ENCODE measurements at places on chromosomes 5 and 9.

DNA sequence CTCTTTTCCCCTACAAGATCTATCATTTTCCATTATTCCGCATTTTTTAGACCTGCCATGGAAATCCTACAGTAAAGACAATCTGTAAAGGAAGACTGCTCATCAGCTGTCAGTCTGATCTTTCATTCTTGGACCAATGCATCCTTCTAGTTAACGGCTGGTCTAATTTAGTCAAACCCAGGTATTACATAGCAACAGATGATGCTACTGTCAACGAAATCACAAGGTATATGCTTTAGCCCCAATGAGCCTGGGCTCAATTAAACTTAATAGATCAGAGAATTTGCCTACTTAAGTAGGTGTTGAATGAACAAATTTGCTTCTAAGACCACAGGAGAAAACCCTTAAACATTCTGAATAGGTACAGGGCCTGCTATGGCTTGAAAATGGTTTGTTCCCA is 207.0 kb downstream of the TSSK1B start:
- DNase-seq: no peak

DNA sequence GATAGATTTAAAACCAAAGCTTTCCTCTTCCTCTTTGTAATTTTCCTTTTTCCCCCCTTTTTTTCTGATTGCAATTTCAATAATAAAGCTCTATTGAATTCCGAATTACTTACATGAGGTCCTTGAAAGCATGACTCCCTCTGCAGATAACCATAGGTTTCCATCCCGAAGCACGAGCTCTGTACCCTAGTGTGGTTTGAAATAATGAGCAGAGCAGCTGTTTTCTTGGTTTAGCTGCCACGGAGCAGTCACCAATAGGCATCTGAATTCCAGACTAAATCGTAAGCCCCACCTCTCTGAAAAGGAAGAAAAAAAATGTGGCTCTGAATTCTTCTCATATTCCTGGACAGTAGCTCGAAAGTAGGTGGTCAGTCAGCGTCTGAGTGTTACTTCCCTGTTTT is 18.5 kb upstream of the GNE start:
- DNase-seq: no peak

DNA sequence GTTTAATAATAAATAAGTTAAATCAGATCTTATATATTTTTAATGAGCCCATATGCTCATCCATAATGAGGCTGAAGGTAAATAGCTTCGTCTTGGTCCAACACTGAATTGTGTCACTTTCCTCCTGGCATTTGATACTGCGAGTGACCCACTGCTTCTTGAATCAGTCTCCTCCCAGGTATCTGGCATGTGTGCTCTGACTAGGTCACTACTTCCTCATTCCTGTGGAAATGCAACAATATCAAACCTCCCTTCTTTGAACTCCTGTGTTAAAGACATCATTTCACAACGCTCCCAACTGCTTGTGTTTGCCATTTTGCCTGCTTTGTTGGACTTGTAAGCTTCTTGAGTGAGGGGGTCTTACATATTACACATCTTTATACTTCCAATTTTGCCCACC is 157.7 kb downstream of the SLC24A2 start:
- DNase-seq: no peak

GRCh38 chr9:89444274-89444673 is 53.6 kb downstream of the SEMA4D start:
- no peak for DNase-seq

GRCh38 chr5:72028382-72028781 is 78.9 kb upstream of the MAP1B start:
- no peak for DNase-seq

- DNase-seq: no peak
Measured at GRCh38 chr5:149658299-149658698, 71.8 kb upstream of the PPARGC1B start.

DNA sequence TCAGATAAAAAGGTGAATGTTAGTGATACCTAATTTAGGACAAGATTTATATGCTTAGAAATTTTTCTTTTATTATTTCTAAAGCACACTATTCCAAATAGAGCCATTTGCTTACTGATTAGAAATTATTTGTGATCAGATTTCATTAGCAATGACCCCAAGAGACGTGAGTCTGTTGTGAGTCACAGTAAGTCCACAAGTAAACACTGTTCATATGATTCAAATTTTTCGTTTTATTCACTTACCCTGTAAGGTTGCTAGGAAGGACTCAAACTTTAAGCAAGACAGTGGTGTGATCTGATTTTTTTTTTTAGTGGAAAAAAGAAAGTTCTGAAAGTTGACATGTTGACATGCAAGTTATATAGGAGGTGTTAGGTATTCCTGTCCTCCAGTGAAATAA is 1.2 kb downstream of the CARD6 start:
- DNase-seq: no peak

GRCh38 chr5:5370059-5370774 is 52.3 kb upstream of the ICE1 start:
- no peak for DNase-seq

DNA sequence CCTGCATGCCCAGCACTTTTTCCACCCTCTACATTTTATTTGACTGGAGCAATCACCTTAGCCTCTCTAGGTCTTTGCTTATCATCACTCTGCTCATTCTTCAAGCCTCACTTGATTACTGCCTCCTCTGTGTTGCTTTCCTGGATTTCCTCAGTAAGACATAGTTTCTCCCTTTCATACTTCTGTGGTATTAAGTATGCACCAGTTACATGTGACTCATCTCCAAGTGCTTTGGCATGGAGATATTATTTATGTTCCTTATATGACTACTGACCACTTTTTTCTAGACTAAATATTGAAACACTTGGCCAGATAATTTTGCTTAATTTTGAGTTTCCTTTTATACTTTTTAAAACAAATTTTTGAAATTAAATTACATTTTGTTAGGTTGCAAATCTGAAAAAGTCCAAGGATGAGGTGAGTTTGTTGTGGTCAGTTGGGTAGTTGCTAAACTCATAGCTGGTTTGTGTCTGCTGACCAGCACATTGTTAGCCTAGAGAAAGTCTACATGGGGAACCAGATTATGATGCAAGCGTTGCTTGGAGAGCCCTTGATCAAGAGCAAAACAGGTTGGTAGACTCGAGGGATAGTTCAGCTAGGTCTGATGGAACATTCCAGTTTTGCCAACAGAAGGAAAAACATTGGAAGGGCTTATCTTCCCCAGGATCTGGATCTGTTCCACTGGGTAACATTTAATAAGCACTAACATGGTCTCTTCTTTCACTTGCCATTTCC is 140.2 kb downstream of the TMC1 start:
- DNase-seq: no peak

DNA sequence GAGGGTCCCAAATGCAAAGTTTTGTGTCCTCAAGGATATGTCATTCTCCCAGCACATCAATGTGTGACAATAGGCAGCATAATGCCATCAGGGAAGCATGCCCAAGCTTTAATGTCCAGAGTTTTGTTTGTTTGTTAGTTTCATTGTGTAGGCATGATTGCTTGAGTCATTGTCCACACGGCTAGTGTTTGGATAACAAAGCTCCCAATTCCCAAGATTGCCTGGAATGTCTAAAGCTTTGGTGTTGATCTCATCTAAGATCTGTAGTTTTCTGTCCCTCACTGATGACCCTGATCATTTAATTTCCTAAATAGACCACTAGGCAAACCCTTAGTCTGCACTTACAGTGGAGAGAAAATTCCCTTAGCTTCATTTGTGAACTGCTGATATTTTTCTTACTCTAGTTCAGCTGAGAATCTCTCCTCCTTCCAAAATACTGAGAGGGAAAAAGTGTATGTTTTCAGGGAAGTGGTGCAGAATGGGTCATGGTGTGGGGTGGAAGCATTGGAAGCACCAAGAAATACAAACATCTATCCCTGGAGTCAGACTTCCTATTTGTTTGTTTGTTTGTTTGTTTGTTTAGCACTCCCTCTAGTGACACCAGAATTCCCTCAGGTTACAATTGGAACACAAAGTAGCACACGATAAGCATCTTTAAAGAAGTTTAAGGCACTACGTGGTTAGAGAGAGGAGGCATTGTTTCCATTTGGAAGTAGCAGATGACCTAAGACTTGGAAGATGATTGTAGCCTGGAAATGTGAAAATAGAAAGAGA is 127.1 kb downstream of the PRDM6 start:
- DNase-seq: no peak

DNA sequence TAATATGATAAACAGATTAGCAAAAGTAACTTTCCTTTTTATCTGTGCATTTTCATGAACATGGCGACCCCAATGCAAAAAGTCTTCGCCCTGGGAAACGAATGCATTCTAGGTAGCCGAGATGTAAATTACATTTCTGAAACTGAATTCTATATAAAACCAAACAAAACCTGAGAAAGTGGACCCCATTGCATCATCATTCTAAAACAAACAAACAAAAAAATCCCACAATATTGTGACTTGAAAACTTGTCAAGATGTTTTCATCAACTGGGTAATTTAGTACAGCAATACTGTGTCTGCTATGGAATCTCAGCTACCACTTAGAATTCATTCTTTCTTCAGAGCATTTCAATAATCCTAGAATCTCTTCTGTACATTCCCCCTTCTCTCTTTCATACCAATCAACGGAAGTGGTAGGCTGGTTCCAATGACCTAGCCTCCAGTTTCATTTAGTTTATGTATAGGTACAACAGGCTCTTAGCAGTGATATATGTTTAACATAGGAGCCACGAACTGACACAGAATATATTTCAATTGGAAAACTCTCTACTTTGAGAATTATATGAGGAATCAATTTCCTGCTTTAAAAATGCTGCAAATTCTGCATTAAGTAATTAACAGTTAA is 85.6 kb downstream of the FBXW11 start:
- no peak for DNase-seq

DNA sequence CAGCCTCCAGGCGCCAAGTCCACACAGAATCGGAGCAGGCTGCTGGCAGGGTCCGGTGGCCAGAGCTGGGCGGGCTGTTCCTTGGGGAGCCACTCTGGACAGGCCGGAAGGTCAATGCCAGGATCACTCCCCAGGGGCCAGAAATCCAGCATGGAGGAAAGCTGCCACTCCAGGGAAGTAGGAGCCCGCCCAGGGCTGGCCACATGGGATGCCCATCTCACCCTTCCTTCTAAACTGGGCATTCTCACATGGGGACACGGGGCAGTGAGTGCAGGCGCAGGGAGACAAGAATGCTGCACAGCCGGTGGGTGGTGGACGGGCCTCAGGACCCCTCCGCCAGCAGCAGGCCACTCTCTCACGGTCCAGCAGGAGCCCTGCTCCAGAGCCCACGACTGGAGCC is 58.2 kb downstream of the ADAMTS2 start:
- no peak for DNase-seq

GRCh38 chr9:10744669-10745068 is 131.9 kb upstream of the PTPRD start:
- no peak for DNase-seq

GRCh38 chr5:91271999-91272398 is 111.1 kb downstream of the ARRDC3 start:
- DNase-seq: no peak

DNA sequence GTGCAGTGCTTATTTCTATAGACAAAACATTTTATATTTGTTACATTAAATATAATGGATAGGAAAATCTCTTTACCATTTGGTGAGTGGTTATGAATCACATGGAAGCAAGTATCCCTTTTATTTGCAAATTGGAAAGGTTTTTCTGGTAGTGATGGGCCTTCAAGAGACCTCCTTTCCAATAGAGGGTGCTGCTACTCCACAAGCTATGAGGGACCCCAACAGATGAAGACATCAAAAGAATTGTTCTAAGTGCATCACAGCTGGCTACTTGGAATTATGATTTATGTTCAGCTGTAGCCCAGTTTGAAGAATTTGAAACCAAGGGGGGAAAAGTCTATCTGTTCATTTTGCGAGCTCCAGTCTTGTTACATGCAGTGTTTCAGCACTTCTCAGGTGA is 493.7 kb upstream of the SGCD start:
- no peak for DNase-seq

DNA sequence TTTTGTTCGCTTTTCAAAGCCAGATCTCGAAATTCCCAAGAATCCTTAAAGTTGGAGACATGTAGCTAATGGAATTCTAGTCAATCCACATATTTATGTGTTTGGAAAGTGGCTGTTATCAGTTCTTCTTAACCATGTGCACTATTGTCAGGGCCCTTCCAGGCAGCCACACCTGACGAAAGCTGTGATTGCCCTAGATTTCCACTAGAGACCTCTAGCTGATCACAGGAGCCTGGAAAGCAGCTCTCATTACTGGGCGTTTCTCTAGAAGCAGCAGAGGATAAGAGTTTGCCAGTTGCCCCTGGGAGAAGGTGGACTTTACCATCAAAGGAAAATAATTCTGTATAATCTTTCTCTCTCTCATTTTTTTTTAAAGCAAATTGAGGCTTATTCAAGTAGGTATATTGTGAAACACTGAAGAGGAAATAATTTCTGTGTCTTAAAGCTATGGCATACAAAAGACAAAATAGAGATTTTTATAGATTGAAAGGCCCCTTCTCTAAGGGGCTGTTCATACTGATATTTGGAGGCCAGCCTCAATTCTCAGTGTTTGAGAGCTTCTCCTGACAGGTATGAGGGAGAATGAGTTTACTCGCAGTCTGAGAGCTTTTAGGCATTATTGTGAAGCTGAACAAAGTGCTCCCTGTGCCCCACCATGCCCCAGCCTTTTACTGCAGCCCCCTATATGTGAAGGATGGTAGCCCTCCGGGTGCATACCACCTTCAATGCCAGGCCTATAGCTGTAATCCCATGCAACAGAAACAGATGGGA is 405.4 kb upstream of the ACTBL2 start:
- no peak for DNase-seq

- DNase-seq: no peak
Measured at GRCh38 chr9:133569121-133569785, 34.7 kb downstream of the ADAMTSL2 start.

- no peak for DNase-seq
Measured at GRCh38 chr5:38772471-38772870, 73.3 kb upstream of the OSMR start.

GRCh38 chr5:142275496-142275895 is 49.3 kb downstream of the SPRY4 start:
- DNase-seq: no peak

DNA sequence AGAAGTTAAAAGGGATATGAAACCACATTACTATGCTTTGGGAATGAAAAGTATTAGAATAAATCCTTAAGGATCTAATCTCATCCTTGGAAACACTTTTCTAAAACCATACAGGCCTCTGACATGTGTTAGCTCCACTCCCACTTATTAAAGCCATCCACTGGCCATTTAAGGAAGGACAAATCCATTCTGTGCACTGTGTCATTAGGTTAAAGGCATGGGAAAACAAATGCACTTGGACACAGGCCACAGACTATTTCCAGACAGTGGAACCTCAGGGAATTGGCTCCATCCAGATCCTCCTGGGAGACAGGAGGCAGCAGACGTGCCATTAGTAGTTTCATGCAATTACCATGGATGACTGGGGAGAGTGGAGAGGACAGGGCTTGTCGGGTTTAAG is 454.9 kb downstream of the ENC1 start:
- DNase-seq: no peak

GRCh38 chr5:79961716-79962574 is 29.1 kb downstream of the MTX3 start:
- DNase-seq: no peak

DNA sequence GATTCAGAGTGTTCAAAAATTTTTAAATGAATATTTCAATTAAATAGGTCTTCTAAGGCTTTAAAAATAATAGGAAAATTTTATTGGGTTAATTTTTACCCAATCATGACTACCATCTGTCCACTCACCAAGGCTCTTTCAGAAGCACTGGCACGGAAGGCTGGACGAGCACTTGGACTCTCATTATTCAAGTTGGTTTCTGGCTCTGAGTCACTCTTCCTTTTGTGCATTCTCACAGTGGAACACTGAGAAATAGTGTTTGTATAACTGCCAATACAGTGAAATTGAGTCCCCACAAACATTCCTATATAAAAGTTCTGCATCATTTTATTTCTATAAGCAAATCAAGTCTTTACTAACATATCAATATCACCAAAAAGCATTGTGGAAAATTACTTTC is 1149.0 kb downstream of the EFNA5 start:
- no peak for DNase-seq

Measured in stimulated activated CD4-positive, alpha-beta T cell treated with anti-CD3 and anti-CD28 coated beads, Interleukin-15, amount 100 ng/mL, for 48 hours (primary cell).